ENCODE measurements at places on chromosomes 11 and 22.

DNA sequence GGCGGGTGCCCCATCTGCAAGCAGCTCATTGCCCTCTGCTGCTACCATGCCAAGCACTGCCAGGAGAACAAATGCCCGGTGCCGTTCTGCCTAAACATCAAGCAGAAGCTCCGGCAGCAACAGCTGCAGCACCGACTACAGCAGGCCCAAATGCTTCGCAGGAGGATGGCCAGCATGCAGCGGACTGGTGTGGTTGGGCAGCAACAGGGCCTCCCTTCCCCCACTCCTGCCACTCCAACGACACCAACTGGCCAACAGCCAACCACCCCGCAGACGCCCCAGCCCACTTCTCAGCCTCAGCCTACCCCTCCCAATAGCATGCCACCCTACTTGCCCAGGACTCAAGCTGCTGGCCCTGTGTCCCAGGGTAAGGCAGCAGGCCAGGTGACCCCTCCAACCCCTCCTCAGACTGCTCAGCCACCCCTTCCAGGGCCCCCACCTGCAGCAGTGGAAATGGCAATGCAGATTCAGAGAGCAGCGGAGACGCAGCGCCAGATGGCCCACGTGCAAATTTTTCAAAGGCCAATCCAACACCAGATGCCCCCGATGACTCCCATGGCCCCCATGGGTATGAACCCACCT, 28.0 kb upstream of the L3MBTL2 start:
- no peak for DNase-seq

- DNase-seq: no peak
Observed at GRCh38 chr11:35487532-35488078, 37.8 kb downstream of the PAMR1 start.

GRCh38 chr11:126465573-126466188, 110.2 kb downstream of the ST3GAL4 start:
- no peak for DNase-seq

GRCh38 chr22:38456841-38457699, 2.1 kb upstream of the KCNJ4 start:
- no peak for DNase-seq

DNA sequence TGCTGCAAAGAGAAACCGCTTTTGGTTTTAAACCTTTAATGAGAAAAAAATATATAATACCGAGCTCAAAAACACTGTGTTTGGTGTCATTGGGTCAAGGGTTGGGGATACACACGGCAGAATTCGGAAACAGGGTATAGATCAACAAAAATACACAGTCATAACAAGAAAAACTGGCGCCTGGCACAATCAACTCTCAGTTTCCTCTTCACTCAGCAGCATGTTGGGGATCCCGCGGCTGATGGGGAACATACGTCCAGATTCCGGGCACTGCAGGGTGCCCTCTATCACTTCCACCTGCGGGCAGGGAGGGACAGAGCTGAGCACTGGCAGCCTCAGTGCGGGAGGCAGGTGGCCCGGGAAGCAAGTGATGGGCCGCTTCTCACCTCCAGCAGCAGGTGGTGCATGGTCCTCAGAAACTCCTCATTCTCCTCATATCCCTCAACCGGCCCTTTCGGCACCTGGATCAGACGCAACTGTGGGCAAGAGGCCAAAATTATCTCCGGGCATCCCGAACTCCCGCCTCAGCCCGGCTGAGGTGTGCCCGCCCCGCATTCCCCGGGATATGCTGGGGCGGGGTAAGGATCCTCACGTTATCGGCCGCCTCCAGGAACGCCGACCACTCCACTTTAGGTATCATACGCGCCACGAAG, 561 bp downstream of the TRMT112 start:
- DNase-seq: no peak

DNA sequence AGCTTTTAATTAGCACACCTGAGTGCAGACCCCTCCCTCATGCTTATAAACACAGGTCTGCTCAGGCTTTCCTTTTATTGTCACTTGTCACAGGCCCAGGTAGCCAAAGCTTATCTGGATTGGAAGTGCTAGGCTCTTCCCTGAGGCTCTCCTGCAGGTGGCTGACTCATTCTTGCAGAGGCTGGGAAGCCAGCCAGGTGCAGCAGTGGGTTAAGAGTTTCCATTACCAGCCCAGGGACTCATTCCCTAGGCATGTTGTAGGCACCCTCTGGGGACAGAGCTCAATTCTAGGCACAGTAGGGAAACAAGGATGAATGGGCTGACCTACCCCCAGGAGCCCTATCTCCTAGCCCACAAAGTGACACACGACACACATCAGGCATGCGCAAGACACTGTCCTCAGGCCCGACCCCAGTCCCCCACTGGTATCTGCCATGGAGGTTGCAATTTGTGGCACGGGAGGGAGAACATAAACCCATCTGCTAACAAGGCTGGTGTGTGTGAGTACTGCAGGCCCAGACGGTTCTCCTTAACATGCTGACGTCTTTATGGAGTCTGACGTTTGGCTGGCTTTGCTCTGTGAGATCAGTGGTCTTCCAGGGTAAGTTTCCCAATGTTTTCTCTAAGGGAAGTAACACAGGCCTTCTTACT, 94.2 kb downstream of the ABTB2 start:
- DNase-seq: no peak

GRCh38 chr11:33531743-33532181, 168.9 kb downstream of the C11orf91 start:
- no peak for DNase-seq
